Stimulated activated CD8-positive, alpha-beta memory T cell treated with anti-CD3 and anti-CD28 coated beads, Interleukin-7, amount 100 ng/mL, for 1 hour (primary cell): ENCODE measurements at places on chromosomes 2 and 18.

DNA sequence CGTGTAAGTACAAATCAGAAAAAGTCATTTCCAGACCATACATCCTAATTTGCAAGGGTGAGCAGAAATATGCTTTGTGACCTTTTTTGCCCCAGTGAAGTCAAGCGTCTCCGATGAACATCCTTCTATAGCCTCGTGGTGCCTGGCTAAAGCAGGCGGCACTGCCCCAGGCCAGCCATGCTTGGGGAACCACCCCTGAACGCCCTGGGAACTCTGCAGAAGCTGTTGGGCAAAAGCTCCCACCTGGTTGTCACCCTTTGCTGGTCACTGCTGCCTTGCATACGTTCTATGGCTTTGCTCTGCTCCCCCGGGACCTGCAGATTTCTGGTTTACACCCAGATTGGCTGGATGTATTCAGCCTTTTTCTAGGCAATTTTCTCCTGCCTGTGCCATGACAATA is 256.4 kb downstream of the SS18 start:
- no peak for DNase-seq

DNA sequence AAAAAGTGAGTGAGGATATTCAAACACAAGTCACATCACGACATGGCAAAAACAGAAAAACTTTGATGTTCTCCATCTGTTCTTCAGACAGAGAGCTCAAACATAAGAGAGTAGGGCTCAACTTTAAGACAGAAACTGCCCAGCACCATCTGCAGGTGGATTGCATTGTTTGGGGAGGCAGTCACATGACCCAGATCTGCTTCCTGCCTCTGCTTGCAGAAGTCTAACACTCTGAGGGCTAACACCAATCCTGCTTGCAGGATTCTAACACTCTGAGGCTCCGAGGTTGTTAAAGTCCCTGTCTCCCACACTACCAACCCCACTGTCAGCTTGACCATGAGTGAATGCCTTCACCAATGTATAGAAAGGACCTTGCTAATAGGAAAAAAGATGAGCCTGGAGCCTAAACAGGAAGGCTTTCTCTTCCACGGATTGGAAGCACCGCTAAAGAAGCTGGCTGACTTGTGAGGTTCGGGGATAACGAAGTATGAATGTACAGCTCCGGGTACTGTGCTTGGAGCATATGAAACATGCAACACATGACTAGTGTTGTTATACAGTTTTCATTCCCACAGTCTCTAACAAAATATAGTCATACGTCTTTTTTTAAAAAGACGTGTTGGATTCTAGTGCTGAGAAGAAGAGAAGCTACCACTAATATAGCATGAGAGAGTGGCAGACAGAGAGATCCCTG is 176.6 kb upstream of the CREB1 start:
- no peak for DNase-seq

- DNase-seq: no peak
Observed at GRCh38 chr18:21444465-21445212, 155.9 kb downstream of the ESCO1 start.

- no peak for DNase-seq
Observed at GRCh38 chr18:12443551-12443950, 35.8 kb downstream of the PRELID3A start.

GRCh38 chr18:25469489-25469888 is 117.5 kb upstream of the ZNF521 start:
- DNase-seq: no peak

GRCh38 chr2:234322766-234323465 is 174.0 kb downstream of the ARL4C start:
- no peak for DNase-seq

GRCh38 chr2:201203916-201204654 is 21.1 kb downstream of the CASP10 start:
- DNase-seq: no peak
